Lower lobe of right lung (tissue), 2 donors: ENCODE measurements at places on chromosomes 6 and 20. TPM values are rescaled to one million over a fixed set of nuclear protein-coding genes. Genes with fewer than 3 reads are reported as not detected.

The GPLD1 gene
- total RNA-seq = 3.6 TPM

The DIDO1 gene
- 54.6 TPM for total RNA-seq

DNA sequence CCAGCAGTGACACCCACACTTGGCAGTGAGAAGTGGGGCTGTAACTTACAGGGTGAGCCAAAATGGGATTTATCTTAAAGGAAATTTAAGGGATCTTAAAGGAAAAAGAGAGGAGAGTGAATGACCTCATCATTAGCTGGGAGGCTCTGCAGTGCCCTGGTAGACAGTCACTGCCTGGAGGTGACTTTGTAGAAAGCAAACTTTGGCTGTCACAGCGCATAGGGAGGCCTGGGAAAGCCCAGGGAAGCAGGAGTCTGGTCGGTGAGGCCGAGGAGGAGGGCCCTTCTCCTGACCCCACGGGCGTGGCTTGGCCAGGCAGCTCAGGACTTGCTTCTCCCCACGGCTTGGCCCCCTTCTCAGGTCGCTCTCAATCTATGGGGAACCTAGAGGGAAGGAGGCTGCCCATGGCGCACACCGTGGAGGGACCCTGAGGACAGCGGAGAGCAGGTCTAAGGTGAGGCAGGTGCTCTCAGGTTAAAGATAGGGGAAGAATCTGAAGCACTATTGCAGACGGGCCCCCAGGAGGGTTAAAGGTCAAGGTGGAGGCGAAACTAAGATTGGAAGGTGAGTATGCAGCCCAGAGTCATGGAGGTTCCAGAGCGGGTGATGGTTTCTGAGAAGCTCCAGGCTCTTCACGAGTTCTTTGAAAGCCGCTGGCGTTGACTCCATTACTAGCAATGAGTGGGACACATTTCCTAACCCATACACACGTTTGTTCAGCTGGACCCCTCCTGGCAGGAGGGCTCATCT is 15.6 kb upstream of the RIPK1 start:
- no peak for DNase-seq
- peaks cover 25% of the 10 kb centered on the region for H3K4me1 ChIP-seq
- H3K27me3 ChIP-seq = no peaks in the 10 kb centered on the region
- H3K4me3 ChIP-seq = peak overlapping the region; percentile 65
- no peaks in the 10 kb centered on the region for H3K36me3 ChIP-seq

GRCh38 chr6:16752206-16752866 is 8.9 kb downstream of the ATXN1 start:
- H3K36me3 ChIP-seq = no peaks in the 10 kb centered on the region
- no peak for DNase-seq
- peaks cover 60% of the 10 kb centered on the region for H3K4me1 ChIP-seq
- no peak overlapping the region for H3K4me3 ChIP-seq

- H3K4me3 ChIP-seq = no peak overlapping the region
- no peak for DNase-seq
- H3K4me1 ChIP-seq = no peaks in the 10 kb centered on the region
- H3K27ac ChIP-seq = no peak overlapping the region
- H3K27me3 ChIP-seq = no peaks in the 10 kb centered on the region
Observed at GRCh38 chr20:46505506-46505905, 7.9 kb downstream of the ZNF334 start.

- peaks cover 59% of the 10 kb centered on the region for H3K36me3 ChIP-seq
- H3K4me3 ChIP-seq = no peak overlapping the region
- no peaks in the 10 kb centered on the region for H3K27me3 ChIP-seq
- no peak for DNase-seq
- H3K4me1 ChIP-seq = no peaks in the 10 kb centered on the region
Observed at GRCh38 chr6:13604546-13605416, 10.4 kb upstream of the NOL7 start.
